Hepatic stellate cell (primary cell): ENCODE measurements at places on chromosomes 4 and X.

- DNase-seq: no peak
Observed at GRCh38 chr4:87916626-87917025, 58.9 kb upstream of the SPP1 start.

- DNase-seq: no peak
Observed at GRCh38 chrX:63349307-63349706, 1.8 kb downstream of the SPIN4 start.

- DNase-seq: no peak
Observed at GRCh38 chr4:18540349-18540748, 518.8 kb upstream of the LCORL start.

- no peak for DNase-seq
Observed at GRCh38 chrX:1754077-1754476, 139.2 kb downstream of the ASMT start.

DNA sequence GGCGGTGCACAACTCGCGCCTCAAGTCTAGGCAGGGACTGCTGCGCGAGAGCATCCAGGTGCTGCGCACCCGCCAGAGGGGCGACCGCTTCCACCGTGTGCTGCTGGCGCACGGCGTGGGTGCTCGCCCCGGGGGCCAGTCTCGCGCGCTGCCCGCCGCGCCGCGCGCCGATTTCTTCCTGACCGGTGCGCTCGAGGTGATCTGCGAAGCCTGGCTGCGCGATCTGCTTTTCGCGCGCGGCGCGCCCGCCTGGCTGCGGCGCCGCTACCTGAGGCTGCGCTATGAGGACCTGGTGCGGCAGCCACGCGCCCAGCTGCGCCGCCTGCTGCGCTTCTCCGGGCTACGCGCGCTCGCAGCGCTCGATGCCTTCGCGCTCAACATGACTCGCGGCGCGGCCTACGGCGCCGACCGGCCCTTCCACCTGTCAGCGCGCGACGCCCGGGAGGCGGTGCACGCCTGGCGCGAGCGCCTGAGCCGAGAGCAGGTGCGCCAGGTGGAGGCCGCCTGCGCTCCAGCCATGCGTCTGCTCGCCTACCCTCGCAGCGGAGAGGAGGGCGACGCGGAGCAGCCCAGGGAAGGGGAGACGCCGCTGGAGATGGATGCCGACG, 1.3 kb downstream of the CHST7 start:
- DNase-seq: no peak

DNA sequence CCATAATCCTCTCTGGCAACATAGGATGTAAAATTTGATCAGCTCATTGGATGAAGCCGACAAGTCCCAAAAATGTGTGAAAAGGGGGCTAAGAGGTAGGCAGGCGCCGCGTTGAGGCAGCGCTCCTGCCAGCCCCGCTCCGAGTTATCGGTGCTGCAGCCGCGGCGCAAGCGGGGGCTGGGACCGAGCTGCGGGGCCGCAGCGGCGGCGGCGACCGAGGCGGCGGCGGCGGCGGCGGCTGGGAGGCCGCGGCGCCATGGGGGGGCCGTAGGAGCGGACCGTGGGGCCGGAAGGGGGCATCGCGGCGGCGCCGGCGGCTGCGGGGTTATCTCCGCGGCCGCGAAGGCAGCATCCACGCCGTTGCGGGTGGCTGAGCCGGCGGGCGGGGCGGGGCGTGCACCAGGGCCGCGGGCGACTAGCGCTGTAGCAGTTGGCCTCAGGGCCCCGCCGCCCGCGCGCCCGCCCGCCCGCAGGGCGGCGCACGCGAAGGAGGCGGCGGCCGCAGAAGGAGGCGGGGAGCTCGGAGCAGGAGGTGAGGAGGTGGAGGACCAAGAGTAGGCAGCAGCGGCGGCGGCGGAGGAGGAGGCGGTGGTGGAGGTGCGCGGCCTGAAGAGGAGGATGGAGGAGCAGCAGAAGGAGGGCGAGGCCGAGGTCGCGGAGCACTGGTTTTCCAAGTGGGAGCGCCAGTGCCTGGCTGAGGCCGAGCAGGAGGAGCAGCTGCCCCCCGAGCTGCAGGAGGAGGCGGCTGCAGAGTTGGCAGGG, 126.0 kb upstream of the CXorf66 start:
- no peak for DNase-seq

DNA sequence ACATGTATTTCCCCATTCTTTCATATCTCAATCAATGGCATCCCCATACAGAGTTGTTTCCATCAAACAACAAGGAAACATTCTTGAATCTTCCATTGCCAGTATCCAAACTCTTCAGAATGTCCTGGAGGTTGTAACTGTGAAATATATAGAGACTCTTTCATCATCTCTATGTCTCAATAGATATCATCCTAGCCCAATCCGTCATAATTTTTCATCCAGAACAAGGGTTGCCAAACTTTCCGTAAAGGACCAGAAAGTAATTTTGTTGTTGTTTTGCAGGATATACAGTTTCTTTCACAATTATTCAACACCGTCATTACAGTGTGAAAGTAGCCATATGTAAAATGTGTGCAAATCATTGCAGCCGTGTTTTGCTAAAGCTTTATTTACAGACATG, 15.2 kb upstream of the CXCL6 start:
- no peak for DNase-seq

DNA sequence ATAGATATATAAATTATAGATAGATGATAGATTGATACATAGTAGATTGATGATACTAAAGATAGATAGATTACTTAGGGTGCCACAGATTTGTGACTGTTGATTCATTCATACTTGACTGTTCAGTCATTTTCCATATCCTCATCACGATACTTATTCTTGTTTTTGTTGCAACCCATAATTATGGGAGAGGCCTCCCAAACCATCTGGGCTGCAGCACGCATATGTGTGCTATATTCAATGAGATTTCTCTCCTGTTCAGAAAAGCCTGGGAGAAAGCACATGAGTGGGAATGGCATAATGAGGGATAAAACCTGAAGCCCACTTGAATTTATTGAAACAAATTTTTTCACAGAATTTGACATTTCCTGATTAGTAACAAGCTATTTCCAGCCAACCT, 346.4 kb upstream of the PRKX start:
- no peak for DNase-seq

DNA sequence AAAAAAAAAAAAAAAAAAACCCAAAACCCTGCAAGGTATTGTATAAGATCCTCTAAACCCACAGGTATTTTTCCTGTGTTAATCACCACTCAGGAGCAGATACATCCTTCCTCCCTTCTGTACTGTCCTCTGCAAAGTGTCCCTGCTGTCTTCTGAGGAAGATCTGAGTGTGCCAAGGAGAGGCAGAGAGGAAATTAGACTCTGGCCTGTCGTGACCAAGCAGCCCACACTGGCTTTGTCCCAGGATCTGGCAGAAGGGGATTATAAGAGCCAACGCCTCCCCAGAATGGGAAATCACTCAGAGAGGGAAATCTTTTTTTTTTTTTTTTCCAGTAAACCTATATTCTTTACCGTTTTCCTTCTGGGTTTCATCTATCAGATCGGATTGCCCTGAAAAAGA, 39.6 kb downstream of the PTCHD1 start:
- DNase-seq: no peak

DNA sequence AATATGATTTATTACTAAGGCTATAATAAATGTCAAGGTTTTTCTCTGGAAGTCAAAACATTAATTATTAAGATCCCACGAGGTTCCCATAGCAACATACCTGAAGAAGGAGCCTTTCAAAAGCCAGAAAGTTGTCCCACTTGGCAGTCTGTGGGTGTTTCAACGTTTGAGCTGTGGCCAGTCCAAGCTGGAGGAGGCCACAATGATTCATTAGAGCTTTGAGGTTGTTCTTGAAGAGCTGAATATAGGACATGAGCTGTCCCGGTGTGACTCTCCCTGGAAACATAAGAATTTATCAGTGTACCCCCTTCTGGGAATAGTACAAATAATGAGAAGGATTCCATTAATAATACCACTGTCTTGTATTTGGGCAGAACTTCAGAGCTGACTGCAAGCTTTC, 92.1 kb downstream of the SCFD2 start:
- peak; percentile 19 for DNase-seq

- DNase-seq: no peak
Observed at GRCh38 chr4:182188622-182189021, 54.6 kb upstream of the TENM3 start.

DNA sequence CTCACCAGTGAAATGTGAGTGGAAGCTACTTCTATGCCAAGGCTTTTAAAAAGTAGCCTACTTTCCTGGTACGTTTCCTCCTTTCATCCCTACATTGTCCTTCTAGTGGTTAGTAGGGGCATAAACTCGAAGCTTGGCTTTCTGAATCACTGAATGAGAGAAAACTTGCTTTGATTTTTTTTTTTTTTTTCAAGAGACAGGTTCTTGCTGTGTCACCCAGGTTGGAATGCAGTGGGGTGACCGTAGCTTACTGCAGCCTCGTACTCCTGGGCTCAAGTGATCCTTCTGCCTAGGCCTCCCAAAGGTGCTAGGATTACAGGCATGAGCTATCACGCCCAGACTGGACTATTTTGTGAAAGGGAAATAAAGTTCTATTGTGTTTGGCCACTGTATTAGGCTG, 89.1 kb upstream of the IGFBP7 start:
- DNase-seq: no peak

DNA sequence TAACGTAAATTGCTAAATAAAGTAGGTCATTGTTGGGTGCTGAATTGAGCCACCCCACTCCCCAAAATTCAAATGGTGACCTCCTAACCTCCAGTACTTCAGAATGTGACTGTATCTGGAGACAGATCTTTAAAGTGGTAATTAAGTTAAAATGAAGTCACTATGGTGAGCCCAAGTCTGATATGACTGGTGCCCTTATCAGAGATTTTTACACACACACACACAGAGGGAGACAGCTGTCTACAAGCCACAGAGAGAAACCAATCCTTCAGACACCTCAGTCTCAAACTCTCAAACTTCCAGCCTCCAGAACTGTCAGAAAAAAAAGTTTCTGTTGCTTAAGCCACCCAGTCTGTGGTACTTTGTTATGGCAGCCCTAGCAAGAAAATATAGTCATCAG, 879.2 kb upstream of the INTU start:
- no peak for DNase-seq

DNA sequence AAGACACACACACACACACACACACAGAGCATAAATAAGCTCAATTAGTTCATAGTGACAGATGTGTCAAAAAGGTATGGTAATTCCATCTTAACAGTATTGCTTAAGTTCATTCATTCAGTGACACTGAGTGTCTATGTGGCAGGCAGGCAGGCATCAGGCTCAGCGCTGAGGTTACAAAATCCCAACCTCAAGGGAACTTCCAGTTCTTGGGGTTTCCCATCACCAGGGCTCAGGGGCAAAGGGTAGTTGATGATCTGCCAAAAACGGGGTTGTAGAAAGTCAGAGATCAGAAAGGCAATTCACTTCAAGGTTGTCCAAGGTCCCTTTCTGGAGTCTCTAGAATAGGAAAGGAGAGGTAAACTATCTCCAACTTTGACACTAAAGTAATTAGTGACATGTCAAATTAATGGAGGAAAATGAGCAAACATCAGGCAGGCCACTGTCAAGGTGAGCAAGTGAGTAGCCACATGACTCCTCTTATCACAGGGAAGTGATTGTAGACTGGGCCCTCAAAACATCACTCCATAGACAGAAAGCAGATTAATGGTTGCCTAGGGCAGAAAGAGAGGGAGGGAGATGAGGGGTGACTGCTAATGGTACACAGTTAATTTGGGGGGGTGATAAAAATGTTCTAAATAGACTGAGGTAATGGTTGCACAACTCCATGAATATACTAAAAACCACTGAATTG, 41.8 kb downstream of the GPC4 start:
- DNase-seq: no peak

GRCh38 chr4:140222171-140222570, 68.2 kb upstream of the MAML3 start:
- no peak for DNase-seq

DNA sequence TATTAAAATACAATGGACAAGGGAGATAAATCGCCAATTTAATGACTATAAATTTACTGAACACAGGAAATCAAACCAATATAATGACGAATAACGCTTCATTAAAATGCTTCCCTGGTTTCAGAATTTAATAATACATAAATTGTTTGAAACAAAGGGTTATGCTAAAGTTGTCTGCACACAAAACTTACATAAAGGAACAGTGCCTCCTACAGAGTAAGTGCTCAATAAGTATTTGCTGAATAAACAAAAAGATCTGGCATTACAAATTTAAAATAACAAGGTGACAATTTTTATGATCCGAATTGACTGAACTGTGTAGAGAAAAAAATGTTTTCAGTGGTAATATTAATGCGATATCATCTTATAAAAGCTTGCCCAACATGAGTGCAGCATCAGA, 69.6 kb downstream of the NOCT start:
- DNase-seq: peak; percentile 11

DNA sequence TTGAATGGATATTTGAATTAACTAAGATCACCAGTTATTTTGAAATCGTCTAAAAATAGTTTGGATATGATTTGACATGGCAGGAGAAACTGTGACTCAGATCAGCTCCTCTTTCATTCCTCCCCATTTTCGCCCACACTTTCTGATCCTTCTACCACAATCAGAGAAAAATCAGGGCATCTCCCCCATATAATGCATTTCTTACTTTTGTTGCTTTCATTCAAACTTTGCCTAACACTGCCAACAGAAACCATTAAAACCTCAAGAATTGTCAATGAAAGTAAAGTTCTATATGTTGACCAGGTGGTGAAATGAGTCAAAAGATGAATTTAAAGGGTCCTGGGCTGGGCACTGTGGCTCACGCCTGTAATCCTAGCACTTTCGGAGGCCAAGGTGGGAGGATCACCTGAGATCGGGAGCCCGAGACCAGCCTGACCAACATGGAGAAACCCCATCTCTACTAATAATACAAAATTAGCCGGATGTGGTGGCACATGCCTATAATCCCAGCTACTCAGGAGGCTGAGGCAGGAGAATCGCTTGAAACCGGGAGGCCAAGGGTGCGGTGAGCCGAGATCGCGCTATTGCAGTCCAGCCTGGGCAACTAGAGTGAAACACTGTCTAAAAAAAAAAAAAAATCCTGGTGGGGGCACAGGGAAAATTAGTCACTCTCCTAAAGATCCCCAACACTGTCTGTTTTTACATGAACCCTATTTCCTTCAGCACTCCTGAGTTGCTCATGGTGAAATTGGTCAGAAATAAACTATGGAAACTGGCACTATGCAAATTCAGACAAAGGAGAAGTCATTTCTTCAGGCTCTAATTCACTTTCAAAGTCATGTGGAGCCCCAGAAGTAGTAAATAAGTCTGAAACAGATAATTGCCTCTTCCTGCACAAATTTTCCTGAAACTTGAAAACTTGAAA, 122.8 kb upstream of the NOCT start:
- peak; percentile 15 for DNase-seq

GRCh38 chr4:186726426-186727168, 2.9 kb upstream of the FAT1 start:
- DNase-seq: peak; percentile 88

DNA sequence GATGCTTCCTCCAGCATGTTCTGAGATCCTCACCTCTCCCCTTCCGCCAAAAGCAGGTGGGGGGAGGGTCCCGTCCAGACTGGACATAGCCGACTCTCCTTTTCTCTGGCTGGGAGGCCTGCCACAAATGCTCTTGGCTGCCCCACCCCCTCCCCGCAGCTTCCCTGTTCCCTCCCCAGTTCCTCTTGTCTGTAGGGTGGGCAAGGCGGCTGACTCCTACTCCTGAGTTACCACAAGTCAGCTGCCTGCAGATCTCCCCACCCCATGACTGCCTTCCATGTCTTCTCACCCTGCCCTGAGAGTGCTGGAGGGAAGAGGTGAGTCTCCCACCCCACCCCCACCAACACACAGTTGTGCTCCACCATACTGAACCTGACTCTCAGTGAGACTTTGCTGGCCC, 2.9 kb downstream of the ATP6AP1 start:
- DNase-seq: no peak

GRCh38 chr4:140054861-140055260, 99.1 kb downstream of the MAML3 start:
- DNase-seq: no peak

GRCh38 chr4:17809667-17810066, 890 bp downstream of the DCAF16 start:
- no peak for DNase-seq

GRCh38 chr4:38590046-38590445, 74.0 kb upstream of the KLF3 start:
- no peak for DNase-seq
